ENCODE measurements at places on chromosomes 6 and 20. TPM values are rescaled to one million over a fixed set of nuclear protein-coding genes. Genes with fewer than 3 reads are reported as not detected.

ARMH2 gene
- total RNA-seq, result not detected

RCAN2 gene
- total RNA-seq, result 6.6 TPM

DAAM2 gene
- total RNA-seq, result 73.9 TPM

GRCh38 chr6:5776706-5777390, 229.9 kb downstream of the NRN1 start:
- no peak for DNase-seq

GRCh38 chr20:39916236-39916765, 772.7 kb downstream of the MAFB start:
- DNase-seq, result no peak

MED20 gene
- total RNA-seq, result 8.0 TPM

- no peak for DNase-seq
Measured at GRCh38 chr20:20413810-20414281, 45.9 kb downstream of the INSM1 start.

PROKR2 gene
- total RNA-seq, result not detected

DNA sequence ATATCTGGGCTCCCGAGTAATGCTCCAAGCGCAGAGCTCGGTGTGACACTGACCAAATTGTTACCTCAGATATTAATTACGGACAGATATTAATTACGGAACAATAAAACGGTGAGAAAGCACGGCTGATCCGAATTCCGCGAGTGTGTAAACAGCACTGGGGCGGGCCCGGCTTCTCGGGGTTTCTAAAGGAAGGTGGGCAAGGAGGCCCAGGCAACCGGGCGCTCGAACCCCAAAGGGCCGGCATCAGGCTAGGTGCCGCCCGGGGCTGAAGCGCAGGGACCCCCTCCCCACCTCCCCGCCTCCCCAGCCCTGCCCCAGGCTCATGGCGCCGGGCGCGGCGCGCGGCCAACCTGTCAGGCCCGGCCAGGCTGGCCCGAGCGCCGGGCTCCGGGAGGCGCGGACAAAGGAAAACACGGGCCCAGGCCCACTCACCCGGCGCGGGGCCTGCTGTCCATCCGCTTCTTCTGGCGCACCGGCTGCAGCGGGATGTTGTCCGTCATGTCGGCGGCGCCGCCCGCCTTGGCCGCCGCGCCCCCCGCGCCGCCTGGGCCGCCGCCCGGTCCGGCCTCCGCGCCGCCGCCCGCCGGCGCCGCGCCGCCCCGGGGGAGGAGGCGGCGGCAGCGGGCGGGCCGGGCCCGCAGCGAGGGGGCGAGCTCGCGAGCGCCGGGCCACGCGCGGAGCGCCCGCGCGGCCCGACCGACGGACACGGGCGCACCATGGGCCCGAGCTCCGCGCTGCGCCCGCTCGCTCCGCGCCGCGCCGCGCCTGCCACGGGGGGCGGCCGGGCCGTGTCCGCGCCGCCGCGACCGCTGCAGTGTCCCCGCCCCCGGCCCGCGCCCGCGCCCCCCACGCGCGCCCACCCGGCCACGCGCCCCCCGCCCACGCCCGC, at the start of gene ATP9A:
Gene ATP9A, minus strand, starts transcription at position 524 of the 892 bp plus-strand sequence. Its CDS starts 21 bp downstream, at position 503.
- no peak for DNase-seq

DNA sequence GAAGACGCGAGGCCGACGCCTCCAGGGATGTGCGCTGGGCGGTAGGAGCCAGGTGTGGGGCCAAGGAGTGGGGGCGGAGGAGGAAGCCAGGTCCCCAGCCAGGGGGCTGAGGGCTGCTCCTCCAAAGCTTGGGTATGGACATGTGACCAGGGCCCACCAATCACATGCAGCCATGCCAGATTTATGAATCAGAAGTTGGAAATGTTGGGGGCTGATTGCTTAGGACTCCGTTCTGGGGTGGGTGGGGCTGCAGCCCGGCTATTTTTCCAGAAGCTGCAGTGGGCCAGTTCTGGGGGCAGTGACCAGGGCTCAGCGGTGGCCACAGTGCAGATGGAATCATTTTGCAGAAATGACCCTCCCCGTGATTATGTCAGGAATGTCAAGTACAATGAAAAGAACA, 96.0 kb downstream of the CEBPB start:
- peak; percentile 85 for DNase-seq

GRCh38 chr20:32611286-32611685, 26.2 kb upstream of the NOL4L start:
- DNase-seq, result no peak

DNA sequence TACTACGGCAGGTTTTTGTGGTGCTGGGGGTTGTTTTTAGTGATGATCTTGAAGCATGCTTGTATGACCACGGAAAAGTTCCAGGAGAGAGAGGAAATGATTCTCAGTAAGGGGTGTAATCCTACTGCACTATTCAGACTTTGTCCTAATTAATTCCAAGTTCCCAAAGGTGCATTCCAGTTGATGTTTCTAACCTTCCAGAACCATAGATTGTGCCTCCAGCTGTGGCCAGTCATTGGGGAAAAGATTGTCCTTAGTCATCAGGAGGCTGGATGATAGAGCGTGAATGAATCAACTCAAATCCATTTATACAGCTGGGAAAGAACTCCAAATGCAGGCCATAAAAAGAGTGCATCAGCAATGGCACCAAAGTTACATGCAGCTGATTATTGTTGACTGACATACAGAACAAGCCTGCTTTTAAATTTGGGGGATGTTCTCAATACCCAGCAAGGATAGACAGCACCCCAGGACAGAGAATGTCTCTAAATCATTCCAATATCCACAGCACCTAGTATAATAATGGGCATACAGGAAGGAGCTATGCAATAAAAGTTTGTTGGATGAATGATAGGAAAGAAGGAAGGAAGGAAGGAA, 27.8 kb upstream of the PKHD1 start:
- DNase-seq, result no peak

RIPPLY2 gene
- not detected for total RNA-seq

DNA sequence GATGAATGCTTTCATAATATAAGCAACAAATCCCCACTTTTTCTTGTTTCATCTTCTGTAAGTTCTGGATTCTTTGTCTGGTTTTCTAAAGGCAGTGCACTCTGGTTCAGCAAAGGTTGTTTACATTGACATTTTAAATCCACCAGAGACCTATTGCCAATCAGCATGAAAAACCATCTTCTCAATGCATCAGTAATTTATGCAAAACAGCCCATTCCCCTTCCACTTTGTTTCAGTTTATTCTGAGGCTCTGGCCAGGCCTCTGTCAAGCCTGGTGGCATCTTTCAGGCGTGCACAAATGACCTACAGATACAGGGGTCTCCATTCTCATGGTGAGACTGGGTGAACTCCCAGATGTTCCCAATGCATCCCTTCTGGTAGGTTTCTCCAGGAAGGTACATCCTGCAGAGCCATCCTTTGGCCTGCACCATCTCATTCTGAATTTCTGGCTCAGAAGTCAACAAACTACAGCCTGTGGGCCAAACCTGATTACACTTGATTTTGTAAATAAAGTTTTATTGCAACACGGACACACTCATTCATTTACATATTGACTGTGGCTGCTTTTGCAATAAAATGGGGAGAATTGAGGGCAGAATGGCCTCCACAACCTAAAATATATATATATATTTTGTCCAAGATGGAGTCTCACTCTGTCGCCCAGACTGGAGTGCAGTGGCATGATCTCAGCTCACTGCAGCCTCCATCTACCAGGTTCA, 405.4 kb downstream of the PREX1 start:
- no peak for DNase-seq

PTCRA gene
- total RNA-seq, result not detected

SMPD2 gene
- total RNA-seq, result 32.4 TPM

DNA sequence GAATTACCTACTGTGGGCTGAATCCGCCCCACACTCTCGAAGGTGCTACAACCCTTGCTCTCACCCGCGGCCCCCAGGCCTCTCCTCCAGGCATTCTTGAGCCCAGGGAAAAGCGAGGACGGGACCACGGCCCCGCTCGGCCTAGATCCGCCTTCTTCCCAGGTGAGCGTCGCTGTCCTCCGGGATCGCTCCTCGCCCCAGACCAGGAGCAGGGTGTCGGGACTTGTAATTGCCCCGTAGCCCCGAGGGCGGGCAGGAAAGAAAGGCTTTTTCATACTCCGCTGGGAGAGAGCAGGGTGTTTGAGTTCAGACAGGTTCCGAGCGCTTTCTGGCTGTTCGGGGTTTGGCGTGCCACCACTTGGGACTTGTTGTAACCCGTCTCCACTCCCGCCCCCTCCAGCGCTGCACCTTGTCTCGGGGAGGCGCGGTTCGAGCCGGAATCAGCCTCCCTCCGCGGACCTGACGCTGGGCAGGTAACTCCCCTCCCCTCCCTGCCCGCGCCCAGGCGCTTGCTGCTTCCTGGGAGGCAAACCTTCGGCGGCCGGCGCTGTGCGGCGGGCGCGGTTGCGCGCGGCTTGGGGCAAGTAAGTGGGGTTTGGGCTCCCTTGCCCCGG, at the start of gene FAM83B:
Gene FAM83B, plus strand, starts transcription at position 529 of the 614 bp plus-strand sequence. CDS start 23,476 bp downstream, outside the sequence.
- DNase-seq, result no peak

SIGLEC1 gene
- 14.9 TPM for total RNA-seq

F13A1 gene
- total RNA-seq, result 117 TPM

- DNase-seq, result no peak
Measured at GRCh38 chr6:168828800-168829199, 387.8 kb downstream of the SMOC2 start.

- no peak for DNase-seq
Measured at GRCh38 chr6:89873721-89874120, 20.5 kb upstream of the GJA10 start.

DNA sequence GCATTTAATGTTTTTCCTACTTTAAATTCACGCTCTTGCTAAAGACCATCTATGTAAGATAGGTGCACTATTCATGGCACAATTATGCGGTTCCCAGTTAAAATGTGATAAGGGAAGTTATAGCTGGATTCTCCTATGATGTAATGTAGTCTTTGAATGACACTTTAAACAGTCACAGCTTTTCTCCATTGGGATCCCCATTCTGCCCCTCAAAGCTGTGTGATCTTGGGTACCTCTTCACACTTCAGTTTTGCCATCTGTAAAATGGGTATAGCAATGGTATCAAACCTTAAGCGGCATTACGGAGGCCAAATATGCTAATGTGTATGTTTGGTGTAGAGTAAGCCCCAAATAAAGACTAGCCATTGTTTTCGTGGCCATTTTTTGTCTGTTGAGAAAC, 64.7 kb upstream of the ZNF217 start:
- DNase-seq, result no peak

- no peak for DNase-seq
Measured at GRCh38 chr20:45350217-45350616, 2.0 kb upstream of the SDC4 start.

DNA sequence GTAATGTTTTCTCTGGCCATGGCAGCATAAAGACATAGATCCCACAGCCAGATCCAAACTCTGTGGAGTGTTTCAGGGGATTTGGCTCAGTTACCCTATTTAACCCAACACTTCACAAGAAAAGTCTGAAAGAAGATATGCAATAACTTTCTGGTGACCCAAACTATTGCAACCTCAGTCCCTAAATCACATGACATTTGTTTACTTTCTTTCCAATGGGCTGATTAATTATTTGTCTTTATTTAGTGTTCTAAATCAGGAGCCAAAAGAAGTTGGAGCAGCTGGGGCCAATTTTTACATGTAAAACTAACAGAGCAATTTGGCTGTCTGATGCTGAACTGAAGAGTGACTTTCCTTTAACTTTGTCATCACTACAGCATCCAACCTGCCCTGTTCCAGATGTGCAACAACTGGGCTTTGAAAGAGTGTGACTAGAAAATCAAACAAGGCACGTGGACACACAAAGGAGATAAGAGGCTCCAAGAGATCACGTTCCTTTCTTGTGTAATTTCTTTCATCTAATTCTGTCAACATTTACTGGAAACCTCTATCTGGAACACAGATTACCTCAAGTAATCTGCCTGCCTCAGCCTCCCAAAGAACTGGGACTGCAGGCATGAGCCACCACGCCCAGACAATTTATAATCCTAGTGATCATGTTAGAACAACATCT, 90.8 kb downstream of the TRMT11 start:
- DNase-seq, result no peak

GRCh38 chr20:40326784-40327183, 362.3 kb downstream of the MAFB start:
- DNase-seq, result no peak

DNA sequence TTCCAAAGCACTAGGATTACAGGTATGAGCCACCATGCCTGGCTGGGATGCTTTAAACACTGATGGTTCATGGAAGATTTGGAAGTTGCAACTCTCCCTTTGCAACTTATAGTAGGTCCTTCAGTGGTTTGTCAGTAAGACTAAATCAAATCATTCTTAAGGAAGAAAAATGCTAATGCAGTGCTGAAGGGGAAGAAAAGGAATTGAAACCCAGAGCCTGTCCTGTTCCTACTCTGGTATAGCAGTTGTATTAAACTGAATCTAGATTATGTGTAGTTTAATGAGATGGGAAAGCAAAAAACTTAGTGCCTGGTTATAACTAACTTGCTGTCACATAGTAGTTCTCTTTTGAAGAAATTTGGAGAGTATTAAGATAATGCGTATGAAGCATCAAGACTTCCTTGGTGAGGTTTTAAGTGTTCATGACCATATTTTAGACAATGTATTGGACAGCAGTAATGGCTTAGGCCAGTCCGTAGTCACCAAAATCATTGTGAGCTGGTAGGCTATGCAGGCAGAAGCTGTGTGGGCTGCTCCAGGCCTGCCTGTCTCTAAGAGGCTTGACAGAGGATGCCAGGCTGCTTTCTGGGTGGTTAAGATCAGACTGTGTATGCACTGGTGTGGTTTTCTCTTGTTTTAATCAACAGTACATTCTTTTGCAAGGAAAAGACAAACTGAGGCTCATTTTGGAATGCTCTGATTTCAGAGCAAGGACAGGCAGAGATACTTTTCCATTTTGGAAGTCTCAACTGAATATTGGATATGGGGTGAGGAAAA, 14.0 kb downstream of the PAQR8 start:
- no peak for DNase-seq
